Stimulated activated CD4-positive, alpha-beta T cell treated with anti-CD3 and anti-CD28 coated beads, Interleukin-1b, Interleukin-23, amount 100 ng/mL, for 24 hours (primary cell): ENCODE measurements at places on chromosomes 3 and 15.

GRCh38 chr15:66369773-66370651, 13.5 kb upstream of the TIPIN start:
- no peak for DNase-seq

DNA sequence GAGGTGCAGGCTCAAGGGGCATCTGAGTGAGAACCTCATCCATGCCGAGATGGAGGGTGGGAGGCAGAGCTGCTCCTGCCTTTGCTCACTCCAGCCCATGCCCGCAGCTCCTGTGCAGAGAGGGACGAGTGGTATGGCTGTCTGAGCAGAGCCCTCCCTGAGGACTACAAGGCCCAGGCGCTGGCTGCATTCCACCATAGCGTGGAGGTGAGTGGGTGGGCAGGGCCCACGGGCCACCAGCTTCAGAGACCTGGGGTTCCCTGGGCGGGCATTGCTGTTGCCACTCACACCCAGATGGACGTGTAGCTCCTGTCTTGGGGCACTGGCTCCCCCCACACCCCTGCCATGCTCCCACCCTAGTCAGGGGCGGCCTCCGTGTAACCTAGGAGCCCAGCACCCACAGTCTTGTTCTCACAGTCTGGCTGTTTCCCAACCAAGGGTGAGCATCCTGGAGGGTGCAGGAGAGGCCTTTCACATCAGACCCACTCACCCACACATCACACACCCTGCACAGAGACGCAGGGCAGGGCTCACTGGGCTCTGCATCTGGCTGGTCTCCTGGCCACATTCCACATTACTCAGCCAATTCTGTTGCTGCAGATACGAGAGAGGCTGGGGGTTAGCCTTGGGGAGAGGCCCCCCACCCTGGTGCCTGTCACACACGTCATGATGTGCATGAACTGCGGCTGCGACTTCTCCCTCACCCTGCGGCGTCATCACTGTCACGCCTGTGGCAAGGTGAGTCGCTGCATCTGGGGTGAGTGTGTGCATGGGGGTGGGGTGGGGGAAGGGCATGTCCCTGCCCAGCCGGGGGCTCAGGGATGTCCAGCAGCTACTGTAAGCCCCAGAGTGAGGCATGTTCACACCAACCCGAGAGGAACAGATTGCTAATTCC, 25.3 kb upstream of the NR2C2 start:
- no peak for DNase-seq

GRCh38 chr3:71972031-71972430, 187.1 kb upstream of the PROK2 start:
- no peak for DNase-seq

- DNase-seq = no peak
These were observed 42.3 kb upstream of the FXR1 start for GRCh38 chr3:180870008-180870699.

DNA sequence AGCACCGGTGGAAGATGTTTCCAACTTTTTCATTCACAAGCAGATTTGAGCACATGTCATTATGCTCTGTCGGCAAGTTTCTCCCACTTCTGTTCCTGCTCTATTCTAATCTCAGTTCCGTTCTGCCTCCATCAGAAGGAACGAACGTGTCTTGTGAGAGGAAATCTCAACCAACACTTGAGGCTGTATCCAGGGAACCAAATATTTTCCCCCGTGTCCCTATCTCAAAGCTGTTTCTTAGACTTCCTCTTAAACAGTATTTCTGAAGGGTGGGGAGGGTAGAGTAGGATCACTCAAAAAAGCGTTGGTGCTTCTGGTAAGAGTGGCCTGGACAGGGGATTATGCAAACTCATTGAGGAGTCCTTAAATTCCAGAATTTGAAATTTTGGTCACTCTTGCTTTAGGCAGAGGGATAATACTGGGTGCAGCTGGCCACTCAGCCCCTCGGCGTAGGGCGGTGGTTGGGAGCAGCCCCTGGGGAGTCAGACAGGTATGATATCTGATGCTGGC, 54.9 kb downstream of the FRMD4B start:
- DNase-seq = no peak

DNA sequence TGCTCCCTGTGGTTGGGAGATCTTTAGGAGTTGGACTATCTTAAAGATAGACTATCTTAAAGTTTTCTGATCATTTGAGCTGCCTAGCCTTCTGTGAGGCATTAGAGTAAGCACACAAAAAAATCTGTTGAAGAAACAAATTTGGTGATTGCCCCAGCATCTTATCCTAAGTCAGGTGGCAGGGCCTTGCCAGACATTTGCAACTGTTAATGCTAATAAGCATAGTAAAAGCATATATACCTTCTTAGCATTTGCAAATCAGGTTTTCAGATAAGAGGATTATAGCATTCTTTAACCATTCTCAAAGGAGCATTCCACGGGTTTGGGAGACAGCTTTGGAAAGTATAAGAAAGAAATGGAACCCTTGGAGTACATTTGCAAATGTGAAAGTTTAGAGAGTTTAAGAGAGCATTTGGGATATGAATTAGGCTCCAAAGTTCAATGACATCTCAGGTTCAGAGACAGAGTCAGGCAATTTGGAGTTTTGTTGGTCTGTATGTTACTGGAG, 61.0 kb downstream of the SEMA6D start:
- no peak for DNase-seq

DNA sequence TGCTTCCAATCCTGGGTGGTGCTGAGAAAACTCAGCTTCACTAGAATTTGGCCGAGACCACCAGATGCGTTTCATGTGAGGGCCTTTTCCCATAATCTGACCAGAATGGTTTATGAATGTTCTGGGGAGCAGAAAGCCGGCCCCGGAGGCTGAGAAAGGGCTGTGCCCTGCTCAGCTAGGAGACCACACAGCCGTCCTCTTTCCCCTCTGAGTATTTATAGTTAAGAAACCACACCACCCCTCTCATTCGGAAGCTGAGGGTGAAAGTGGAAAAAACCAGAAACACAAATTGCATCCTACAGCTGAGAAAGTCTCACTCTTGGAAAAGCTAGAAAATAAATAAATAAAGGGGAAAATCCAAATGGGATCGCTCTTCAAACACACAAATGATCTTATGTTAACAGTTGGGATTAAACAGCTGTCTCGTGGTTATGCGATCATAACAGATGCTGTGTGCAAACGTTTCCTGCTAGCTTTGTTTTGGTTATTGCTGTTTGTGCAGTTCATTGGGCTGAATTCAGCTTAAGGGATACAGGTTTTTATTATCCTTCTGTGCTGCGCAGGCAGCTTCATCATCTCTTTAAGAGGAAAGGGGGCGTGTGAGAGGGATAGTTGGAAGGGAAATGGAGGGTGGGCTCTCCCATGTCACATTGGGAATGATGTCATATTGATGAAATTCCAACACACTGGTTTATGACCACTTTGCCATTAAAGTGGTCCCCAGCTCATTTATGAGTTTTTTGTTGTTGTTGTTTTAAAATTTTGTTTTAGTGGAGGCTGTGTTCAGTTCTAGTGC, 1026.2 kb upstream of the NR2F2 start:
- no peak for DNase-seq

DNA sequence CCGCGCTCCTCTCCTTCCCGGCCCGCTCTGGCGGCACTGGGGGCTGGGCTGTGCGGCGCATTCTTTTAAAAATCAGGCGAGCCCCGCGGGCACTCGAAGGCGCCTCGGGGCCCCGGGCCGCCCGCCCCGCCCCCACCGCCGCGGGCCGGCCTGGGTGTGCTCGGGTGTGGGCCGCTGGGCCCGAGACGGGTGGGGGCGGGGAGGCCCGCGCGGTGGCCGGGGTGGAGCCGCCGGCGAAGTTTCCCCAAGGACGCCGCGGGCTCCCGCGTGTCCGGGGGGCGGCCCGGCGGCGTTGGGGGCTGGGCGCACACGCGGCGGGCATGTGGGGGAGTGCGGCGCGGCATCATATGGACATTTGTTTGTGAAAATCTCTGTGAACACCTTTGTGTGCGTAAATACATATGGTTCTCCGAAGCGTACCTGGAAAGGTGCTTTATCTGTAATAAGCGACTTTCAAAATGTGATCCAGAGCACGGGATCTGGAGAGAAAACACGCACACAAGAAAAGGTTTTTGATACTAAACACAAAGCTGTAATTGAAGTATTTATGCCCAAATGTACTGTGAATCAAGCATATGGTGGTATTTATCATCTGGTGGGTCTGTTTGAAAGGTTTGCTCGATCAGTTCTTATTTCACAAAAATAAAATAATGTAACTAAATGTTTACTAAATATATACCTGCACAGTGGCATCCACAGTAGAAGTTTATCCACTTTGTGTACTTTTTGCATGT, 612 bp upstream of the TBL1XR1 start:
- DNase-seq = peak; percentile 43

DNA sequence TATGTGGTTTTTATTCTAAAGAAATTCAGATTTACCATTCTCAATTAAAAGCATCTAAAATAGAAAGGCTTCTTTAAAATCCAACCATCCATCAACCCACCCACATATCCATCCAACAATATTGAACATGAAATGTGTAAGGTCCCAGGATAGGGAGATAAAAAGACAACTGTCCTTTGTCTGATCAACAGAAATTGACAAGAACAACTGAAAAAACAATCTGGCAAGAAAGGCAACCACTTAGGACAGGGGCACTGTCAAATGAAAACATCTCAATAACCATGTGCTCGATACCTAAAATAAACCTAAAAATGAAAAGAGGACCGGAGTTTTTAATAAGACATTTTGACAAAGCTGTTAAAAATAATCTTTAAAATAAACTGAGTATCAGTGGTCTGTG, 67.2 kb downstream of the NR1I2 start:
- no peak for DNase-seq

DNA sequence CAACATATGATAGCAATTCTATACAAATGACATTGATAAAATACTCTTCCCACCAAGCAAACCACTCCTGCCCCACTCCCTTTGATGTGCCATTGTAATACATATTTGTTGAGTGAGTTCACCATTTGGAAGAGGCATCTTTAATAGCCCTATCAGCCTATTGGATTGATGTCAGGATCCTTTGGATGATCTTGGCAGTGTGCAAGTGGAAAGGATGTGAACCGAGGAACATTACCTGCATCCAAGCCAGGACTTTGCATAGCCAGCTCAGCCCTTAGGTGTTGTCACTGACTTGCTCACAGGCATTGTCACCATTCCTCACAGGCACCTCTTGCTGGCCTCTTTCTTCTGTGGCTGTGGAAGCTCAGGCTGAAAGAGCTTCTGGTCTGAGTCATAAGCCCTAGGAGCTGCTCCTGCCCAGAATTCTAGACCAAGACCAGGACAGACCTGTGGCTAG, 16.5 kb upstream of the TIMP4 start:
- no peak for DNase-seq

DNA sequence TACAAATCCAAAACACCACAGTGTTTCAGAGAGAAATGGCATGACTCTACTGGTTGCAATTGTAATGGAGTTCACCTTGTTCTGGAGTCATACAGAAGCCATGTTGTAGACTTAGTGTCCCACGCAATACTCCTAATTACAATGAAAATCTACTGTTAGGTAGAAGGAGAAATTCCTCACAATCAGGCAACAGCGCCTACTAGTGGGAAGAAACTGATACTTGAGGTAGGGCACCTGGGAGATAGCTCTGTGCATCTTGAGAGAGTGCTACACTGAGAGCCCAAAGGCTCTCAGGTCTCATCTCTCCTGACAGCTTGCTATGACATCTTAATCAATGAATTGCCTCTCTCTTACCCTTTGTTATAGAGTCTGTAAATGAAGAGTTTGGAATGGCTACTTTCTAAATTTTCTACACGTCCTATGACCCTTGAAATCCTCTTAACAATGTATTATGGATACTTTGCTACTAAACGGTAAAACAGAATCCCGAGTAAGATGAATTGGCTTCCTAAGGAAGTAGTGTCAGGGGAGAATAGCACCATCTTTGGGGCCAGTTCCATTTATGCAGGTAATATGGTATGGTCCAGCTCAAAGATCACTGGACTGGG, 422.7 kb upstream of the TPRG1 start:
- DNase-seq = peak; percentile 30

DNA sequence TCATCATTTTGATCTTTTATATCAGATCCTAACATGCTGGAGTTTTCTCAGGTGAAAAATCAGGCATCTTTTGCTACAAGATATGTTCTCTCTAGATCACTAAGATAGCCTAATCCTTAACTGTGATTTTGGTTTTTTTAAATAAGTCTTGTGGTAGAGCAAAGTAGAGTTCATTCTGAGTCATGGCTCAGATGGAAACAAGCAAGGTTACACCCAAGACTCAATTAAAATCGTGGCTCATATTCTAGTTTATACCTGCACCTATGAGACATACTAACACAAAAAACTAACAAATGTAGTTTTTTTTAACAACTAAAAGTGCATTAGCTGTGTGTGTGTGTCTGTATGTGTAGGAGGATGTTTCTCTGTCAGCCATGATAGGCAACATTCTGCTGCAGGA, 428.2 kb downstream of the NLGN1 start:
- no peak for DNase-seq

- no peak for DNase-seq
These were observed 403.6 kb downstream of the ERC2 start for GRCh38 chr3:56064684-56065083.

DNA sequence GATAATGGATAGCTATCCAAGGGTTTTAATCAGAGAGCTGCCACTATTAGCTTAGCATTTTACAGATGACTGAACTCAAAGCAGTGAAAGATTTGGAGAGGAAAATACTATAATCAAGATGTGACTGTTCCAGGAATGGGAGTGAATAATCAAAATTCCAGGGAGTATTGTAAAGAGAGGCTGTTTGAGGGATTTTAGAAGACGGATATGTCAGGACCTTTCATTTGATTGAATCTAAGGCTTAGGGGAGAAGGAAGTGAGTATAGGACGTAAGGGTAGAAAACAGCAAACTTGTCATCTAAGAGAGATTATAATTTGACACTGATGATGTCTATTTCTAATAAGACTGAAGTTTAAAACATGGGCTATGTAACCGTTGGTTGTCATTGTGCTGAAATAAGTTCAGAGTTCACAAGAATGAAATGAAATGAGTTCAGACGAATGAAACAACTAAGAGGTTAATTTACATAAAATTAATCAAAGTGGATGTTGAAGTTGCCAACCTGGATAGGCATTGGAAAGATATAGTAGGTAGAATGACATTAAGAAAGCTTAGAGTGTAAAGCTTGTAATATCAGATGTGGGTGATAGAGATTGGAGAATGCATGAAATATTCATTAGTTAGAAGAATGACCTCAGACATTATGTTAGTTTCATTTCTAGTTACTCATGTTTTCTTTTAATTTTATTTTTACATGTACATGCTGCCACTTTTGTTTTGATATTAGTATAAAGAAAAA, 842.8 kb downstream of the SI start:
- DNase-seq = no peak

DNA sequence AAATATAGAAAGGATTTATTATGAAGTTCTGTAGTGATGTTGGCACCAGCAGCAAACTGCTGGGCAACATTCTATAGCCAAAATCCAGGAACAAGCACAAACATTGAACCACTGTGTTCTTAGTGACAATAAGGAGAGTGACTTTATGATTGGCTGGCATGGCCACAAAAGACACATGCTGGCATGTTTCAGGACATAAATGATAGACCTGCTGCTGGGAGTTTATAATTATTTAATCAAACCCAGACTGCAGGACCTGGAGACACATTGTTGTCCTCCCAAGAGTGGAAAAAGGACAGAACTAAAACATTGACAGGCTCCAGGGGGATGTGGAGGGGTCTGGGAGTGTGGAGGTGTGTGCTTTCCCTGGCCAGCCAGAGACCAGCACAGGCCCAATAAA, 255.3 kb upstream of the LRTM1 start:
- no peak for DNase-seq

GRCh38 chr3:65291448-65292125, 603.8 kb upstream of the ADAMTS9 start:
- DNase-seq = no peak

- DNase-seq = no peak
These were observed 39.2 kb upstream of the POLR2M start for GRCh38 chr15:57667171-57667849.

- DNase-seq = no peak
These were observed 193.2 kb upstream of the ZNF385D start for GRCh38 chr3:21944251-21944650.

GRCh38 chr3:189720736-189721417, 89.7 kb downstream of the TP63 start:
- no peak for DNase-seq
